ENCODE measurements at places on chromosomes 4 and X.

DNA sequence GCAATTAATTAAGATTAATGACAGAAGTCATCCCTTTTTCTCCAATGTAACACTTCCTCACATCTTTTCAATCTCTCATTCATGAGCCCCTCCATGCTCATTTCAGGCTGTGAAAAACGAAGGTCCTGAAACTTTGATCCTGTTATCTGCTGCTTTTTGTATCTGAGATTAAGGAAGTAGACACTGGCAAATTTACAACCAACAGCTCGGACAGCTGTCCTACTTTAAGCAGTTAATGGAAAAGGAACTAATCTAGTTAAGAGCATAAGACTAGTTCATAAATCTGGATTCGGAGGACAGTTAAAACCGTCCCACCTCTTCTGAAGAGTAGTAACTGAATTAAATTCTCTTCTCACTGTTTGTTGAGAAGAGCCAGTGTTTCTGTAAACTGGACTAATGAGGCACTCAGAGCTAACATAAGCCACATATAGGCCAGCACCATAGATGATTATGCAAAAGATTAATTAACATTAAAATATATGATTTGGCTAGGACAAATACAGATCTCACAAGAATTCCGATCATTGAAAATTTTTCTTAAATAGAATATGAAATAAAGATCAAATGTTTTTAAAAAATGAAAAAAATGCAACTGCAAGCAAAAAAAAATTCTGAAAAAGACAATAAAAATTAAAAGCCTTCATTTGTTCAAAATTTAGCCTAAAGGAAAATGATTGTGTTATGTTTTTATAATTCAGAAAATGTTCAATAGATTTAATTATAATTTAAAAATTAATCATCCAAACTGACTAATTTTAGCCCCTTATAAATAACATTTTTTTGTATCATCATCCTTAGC is 114.4 kb downstream of the ANTXR2 start:
- DNase-seq, result no peak

- DNase-seq, result no peak
Measured at GRCh38 chr4:24655971-24656370, 71.6 kb upstream of the DHX15 start.

- DNase-seq, result no peak
Measured at GRCh38 chr4:102193145-102193544, 152.1 kb downstream of the SLC39A8 start.

GRCh38 chr4:68724922-68725321 is 54.5 kb upstream of the UGT2B15 start:
- DNase-seq, result no peak

DNA sequence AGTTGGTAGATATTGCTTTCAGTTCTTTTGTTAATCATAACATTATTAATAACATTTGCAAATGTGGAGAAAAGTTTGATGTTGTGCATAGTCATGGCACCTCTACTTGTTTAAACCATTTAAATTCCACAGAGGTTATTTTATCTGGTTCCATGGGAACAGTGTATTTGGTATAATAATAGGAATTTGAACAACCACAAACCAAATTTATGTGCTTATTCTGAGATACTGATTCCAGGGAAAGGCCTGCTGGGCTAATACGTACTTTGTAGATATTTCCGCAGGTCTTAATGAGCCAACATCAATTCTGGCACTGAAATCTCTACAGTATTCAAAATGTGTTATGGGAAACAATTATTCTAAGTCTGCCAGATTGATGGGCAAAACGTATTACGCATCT is 319.0 kb downstream of the DKK2 start:
- no peak for DNase-seq

- DNase-seq, result no peak
Measured at GRCh38 chr4:5510504-5510903, 197.9 kb downstream of the EVC2 start.

DNA sequence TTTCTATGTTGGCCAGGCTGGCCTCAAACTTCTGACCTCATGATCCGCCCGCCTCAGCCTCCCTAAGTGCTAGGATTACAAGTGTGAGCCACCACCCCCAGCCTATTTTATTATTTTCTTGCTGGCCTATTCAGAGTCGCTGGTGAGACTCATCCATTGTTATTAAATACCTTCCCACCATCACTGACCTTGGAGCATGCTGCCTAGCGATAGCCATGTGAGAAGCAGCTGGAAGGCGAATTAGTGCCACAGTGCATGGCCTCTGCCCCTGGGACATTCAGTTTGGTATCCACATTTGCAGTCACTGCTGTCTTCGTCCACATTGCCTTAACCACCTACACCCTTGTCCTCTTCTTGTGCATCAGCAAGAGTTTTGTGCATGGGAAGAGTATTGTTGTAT is 32.4 kb upstream of the NMU start:
- DNase-seq, result no peak
